ENCODE measurements at places on chromosomes 3 and 15.

DNA sequence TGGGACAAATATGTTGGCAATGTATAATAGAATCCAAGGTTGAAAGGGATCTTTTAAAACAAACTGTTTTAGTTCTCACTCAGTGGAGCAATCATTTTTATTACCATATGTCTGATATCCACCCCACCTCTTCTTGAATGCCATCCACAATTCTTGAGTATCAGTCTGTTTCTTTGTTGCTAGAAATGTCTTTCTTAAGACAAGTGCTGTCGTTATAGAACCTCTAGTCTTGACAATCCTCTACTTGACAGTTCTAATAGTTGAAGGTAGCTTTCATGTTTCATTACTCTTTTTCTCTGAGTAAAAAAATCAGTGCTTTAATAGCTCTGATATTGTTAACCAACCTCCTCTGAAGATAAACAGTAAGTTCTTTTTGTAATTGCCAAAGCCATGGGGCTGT, 737.9 kb downstream of the MECOM start:
- no peak for DNase-seq

- DNase-seq = peak; percentile 50
Observed at GRCh38 chr15:77836121-77836692, 203.5 kb upstream of the LINGO1 start.

GRCh38 chr15:74777769-74778598, 3.9 kb upstream of the CSK start:
- no peak for DNase-seq

DNA sequence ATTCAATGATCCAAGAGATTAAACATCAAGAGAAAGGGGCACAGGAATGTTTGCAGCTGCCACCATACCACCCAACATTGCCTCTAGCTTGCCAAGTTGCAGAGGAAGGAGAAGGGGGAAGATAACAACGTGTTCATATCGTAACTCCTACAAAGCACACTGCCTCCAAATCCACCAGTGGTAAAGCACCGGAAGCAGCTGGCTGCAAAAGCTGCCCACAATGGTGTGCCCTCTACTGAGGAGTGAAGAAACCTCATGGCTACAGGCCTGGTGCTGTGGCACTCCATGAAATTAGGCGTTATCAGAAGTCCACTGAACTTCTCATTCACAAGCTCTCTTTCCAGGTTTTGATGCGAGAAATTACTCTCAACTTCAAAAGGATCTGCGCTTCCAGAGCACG, 263.9 kb upstream of the STT3B start:
- no peak for DNase-seq

DNA sequence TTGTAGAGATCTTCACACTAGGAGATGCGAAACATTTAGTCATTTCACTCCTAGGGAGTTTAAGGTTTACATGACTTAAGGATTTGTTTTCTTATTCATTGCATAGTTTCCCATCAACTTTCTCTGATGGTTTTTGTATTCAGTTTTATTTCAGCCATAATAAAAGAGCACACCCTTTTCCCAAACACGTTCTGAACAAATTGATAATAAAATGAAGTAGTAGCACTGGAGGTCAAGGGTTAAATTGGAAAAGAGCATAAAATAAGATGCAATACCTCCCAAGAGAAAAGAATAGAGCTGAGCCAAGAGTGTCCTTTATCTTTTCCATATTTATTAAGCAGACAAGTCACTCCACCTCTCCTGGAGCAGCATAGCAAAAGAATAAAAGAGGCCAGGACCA, 104.9 kb downstream of the SYNPR start:
- DNase-seq = no peak

GRCh38 chr15:92869263-92869940, 30.7 kb upstream of the CHD2 start:
- no peak for DNase-seq

GRCh38 chr3:172179680-172180399, 140.5 kb downstream of the FNDC3B start:
- DNase-seq = no peak

GRCh38 chr3:191523148-191523547, 62.2 kb downstream of the PYDC2 start:
- DNase-seq = peak; percentile 3

DNA sequence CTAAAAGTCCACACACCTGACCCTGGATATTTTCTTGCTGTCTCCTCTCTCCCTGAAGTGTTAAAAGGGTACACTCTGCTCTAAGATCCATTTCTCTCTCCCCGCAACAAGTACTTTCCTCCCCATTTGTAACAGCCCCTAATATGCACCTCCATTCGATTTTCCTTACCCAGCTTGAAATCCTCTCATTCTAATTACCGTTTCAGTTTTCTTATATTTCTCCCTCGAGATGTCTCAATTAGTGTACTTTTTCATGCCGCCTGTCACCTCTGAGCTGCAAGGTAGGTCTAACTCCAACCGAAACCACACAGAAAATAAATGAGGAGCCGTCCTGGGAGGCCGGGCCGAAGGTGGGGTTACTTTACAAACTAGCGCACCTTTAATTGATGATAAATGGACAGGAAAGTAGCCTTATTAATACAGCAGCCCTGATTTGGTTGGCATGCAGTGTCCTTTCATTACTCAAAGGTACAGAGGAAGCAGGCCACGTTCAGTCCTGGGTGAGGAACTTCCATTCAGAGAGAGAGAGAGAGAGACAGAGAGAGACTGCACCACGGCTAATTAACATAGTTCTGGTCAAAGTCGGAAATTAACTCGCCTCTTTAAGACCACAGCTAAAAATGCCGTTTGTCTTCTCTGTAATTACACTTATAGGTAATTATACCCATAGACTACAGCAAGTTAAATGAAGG, 319.9 kb downstream of the ARRDC4 start:
- no peak for DNase-seq

- no peak for DNase-seq
Observed at GRCh38 chr3:14451844-14452739, 49.7 kb downstream of the SLC6A6 start.

DNA sequence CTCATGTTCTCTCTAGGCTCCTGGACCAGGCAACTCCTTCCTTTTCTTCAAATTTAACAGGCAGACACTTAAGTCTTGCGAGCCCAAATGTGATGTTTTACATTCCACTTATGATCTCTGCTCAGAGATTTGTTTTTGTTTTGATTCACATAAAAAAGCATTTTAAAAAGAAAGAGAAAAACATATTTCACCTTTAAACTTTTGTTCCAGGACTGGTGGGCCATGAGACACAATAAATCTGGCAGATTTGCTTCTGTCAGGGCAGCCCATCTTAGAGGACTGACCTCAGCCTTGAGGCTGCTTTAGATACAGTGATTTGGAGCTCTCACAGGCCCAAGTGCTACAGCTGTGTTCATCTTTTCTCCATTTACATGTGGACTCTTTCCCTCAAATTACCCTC, 52.0 kb downstream of the CMSS1 start:
- no peak for DNase-seq

DNA sequence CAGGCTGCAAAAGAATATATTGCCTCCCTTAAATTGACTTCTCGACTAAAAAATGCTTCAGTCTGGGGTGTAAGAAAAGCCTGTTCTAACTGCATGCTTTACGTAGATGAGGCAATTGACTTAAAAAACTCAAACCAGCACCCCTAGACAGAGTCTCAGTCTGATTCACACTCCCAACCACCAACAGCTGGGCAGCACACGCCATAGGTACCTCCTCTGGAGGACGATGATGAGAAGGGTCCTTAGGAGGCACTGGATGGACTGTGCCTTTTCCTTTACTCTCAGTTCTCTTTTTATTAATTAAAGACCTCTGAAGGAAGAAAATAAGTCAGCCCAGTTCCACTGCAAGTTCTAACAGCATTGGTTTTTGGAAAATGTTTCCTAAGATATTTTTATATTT, 175.0 kb downstream of the PDZRN3 start:
- no peak for DNase-seq

DNA sequence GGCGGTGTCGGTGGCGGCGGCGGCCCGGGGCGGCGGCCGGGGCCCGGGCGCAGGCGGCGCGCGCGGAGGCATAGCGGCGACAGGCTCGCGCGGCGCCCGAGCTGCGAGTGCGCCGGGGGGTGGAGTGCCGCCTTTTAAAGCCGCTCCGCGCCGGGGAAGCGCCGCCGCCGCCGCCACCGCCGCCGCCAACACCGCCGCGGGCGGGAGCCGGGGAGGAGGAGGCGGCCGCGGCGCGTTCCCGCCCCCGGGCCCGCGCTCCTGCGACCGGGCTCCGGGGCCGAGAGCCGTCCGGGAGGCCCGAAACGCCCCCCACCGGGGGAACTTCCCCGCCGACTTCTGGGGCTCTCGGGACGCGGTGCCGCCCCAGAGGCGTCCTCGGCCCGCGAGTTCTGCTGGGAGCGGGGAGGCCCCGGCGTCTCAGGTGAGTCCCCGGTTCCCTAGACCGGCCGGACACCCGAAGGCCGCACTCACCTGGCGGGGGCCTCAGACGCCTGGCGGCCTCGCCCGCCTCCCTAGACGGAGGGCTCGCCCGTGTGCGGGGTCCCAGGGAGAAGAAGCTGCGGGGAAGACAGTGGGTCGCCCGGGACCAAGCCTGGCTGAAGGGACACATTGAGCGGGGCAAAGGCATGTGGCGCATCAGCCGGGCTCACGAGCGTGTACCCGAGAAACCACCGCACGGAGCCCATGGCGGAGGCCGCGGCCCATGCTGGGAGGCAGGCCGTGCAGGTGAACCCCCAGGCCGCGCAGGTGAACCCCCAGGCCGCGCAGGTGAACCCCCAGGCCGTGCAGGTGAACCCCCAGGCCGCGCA, at the start of gene PCSK6:
TSS of gene PCSK6 (minus strand) at position 109 of the 809 bp plus-strand sequence. CDS start at position 72, 37 bp downstream.
- no peak for DNase-seq

- DNase-seq = no peak
Observed at GRCh38 chr3:69218079-69218478, 95.7 kb upstream of the LMOD3 start.

- no peak for DNase-seq
Observed at GRCh38 chr15:70036585-70037291, 61.0 kb downstream of the TLE3 start.

DNA sequence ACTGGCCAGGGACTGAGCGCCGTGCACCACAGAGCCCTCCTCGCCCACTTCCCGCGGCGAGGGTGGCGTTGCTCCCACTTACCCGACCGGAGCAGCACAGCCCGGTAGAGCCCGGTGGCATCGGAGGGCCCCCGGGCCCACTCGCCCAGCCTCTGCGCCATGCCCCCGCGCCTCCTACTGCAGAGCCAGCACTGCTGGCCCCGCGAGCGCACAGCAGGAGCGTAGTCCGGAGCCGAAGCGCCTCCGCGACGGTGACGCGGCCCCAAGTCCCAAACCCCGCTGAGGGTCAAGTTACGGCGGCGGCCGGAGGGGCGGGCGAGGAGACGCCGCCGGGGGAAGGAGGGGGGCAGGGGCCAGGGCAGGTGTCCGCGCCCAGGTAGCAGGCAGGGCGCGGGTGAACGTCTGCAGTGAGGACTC, 9.6 kb upstream of the FAM107A start:
- no peak for DNase-seq

- DNase-seq = no peak
Observed at GRCh38 chr15:33296050-33296449, 14.7 kb upstream of the RYR3 start.

DNA sequence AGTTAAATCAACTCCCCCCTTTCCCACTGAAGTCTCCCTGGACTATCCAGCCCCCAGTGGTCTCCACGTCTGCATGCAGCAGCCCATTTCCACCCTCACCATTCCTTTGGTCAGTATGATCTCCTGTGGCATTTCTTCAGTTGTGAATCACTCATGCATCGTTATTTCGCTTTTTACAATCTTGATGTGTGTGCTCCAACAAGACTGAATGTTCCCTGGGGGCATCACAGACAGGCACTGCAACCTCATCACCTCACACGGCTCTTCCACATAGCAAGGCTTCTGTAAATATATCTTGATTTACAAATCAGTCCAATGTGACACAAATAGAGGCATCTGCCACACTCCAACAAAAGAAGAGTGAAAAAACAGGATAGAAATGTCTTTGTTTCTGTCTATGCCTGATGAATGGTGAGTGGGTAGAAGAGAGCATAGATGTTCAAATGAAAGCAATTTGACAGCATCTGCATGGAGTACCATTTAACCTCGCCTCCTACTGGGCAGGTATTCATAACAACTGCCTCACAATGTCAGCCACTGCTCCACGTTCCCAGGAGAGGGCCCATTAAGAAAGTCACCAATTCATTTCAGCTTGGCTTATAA, 5.2 kb downstream of the HEG1 start:
- no peak for DNase-seq

All from NCI-H446 (cell line).